ENCODE measurements at places on chromosomes 12 and 14. TPM values are rescaled to one million over a fixed set of nuclear protein-coding genes. Genes with fewer than 3 reads are reported as not detected.

GRCh38 chr14:93002851-93003298 lies 79.9 kb downstream of the CHGA start:
- no peak for DNase-seq

- DNase-seq: peak; percentile 44
Observed at GRCh38 chr14:100771121-100771800, 44.6 kb downstream of the DLK1 start.

DNA sequence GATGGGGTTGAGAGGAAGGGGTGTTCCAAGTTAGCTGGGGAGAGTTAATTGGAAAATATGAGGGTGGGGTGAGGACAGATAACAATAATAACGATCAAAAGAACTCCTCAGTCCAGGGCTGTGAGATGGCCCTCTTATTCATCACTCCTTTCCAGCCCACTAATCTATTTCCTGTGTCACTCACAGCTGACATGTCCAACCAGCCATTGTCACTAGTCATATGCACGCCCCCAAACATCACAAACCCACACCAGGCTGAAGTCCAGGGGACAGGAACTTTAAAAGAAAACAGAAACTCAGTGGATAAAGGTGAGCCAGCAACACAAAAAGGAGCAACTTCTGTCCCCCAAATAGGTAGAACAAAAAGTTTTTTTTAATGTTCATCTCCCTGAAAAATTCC lies 911 bp downstream of the CALCOCO1 start:
- no peak for DNase-seq

GRCh38 chr14:96194657-96195431 lies 9.8 kb upstream of the BDKRB2 start:
- DNase-seq: peak; percentile 75

GRCh38 chr12:103773109-103773910 lies 67.7 kb downstream of the NT5DC3 start:
- no peak for DNase-seq

The TAS2R30 gene
- total RNA-seq: 2.9 TPM

The GZMB gene
- total RNA-seq: 8.1 TPM

DNA sequence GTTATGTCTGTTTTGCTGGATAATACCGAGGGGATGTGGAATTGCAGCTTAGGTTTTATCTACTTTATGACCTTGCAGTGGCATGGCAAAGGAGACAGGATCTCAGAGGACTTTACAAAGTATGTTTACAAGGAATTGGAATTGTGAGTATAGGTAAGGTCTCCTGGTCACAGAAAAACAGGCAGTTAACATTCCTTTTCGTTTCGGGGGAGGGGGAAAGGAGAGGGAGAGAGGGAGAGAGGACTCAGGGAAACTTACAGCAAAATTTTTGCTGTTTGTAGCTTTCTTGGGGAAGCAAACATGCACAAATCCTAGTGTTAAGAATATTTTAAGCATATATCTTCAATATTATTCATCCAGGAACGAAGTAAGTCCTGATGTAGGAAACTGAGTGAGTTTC lies 590.5 kb upstream of the LRFN5 start:
- no peak for DNase-seq

- no peak for DNase-seq
Observed at GRCh38 chr14:68491793-68492192, 301.1 kb downstream of the ZFP36L1 start.

- no peak for DNase-seq
Observed at GRCh38 chr12:55755246-55755645, 12.3 kb downstream of the GDF11 start.

- no peak for DNase-seq
Observed at GRCh38 chr12:57090924-57091637, 2.2 kb downstream of the NAB2 start.

The DDN gene
- not detected for total RNA-seq

GRCh38 chr14:57485635-57486034 lies 8.0 kb downstream of the CCDC198 start:
- no peak for DNase-seq

The PAWR gene
- 73.5 TPM for total RNA-seq

DNA sequence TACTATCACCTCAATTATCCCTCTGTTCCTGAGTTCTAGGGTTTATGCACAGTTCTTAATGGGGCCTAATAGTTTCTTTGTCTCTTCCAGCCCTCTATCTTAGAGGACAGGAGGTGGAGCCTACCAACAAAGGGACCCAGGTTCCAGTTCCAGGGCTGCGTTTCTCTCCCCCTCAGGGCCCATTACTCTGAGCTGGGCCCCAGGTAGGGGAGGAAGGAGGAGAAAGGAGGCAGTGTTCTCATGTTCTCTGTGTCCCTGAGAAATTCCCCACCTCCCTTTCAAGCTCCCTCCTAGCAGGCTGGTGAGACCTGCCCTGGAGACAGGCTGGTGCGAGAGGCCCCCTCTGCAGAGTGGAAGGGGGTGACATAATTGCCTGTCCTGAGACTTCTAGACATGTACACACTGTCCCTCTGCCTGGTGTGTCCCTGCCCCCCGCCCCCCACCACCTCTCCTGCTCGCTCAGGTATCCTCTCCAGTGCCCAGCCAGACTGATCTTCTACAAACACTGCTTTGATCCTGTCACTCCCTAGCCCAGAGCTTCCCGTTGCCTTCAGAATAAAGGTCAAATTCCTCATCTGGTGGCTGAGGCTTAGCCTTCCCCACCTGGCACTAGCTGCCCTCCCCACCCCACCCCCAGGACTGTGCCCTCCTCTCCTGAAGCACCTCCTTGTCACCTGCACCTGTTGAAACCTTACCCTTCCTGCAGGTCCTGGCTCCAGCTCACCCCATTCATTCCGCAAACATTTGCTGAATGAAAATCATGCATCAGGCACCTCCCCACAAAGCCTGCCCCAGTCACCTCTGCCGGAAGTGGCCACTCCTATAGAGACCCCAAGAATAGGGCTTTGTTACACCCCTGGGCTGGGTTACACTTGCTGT lies 21.1 kb upstream of the KRT8 start:
- no peak for DNase-seq

DNA sequence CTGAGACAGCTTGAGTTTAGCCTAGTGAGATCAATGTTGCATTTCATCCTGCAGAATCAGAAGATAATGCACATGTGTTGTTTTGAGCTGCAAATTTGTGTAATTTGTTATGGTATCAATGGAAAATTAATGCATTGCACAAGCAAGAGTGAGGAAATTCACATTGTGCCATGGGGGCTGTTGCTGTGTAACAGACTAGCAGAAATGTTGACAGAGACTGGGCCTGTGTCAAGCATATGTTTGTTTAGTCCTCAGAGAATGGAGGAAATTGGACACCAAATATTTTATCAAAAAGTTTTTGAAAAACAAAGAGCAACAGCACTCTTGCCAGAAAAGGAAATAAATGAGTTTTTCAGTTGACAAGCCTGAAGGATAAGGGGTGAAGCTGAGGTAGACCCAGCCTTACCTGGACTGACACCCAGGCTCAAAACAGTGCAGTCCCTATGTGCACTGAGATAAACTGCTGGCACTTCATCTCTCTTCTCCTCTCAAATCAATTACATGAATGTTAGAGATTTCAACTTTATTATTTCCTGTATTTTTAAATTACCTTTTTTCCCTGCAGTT lies 1150.0 kb downstream of the FSCB start:
- DNase-seq: no peak

- no peak for DNase-seq
Observed at GRCh38 chr12:130128790-130129735, 33.2 kb upstream of the FZD10 start.

All from upper lobe of right lung (tissue), 1 donor.